ENCODE measurements at places on chromosomes 11 and 22.
A peak's percentile ranks its signal among the peaks of the same experiment; 100 is the strongest.

DNA sequence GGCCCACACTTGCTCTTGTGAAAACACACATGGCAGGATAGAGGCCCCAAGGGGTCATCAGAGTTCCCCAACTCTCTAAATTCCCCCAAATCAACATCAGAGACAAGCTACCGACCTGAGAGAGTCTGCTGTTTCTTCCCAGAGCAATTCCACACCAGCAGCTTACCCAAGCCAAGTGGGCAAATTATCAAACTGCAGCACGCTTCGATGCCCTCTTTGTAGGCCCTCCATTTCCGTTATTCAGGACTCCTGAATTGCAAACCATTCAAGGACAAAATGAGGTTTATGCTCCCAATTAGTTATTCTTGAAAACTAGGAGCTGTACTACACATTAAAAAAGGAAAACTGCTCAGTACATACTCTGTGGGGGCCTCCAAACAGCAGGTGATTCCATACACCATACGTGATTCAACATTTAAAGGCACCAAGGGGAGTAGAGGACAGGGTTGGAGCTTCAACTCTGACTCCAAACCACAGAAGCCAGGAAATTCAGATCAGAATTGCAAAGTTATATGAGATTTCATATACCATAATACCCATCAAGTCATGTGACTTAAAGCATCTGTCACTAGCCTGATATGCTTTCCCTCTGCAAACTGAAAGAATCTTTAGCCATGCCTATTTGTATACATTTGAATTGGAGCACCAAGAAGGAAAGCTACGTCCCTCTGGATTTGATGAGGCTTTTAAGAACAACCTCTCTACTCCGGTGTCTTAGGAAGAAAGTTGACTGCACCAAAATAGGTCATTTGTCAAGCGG is 234.8 kb downstream of the CADM1 start:
- DNase-seq = no peak

DNA sequence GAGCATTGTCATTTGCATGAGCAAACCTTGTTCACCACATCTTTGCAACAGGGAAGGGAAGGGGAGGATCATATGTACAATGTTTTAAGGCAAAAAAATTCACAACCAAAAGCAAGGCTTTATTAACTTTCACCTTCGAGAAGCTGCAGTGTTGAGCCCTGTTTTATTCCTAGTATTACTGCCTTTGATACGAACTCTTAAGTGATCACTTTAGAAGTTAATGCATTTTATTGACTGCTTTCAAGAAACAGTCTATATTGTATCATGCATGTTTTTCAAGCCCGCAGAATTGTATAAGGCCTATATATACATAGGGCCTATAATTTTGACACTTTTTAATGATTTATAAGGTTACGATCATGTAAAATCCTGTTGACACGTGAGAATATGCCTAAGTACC is 117.5 kb upstream of the VPREB1 start:
- no peak for DNase-seq

DNA sequence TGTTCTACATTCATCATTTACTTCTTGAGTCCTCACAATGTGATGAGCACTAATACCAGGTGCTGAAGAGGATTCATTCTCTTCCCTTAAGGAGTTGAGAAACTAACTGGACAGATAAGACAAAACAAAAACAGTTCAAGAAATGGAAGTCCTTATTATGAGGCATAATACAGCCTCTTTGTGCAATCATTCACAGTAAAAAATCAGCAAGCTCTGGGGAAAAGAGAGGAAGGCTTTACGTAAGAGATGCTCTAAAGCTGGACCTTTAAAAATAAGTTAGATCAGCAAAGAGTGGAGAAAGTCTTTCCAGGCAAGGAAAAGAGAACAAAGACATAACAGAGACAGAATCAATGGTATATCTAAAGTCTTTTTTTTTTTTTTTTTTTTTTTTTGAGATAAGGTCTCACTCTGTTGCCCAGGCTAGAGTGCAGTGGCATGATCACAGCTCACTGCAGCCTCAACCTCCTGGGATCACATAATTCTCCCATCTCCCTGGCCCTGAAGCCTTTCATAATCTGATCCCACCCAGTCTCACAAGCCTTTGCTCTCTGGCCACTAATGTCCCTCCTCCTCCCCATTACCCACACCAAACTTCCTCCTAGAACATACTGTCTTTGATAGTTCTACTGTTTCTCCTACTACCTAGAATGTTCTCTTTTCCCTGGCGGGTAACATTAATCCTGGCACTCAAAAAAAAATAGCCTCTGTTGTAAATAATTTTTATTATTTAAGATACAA is 40.9 kb downstream of the MRTFA start:
- DNase-seq = no peak

GRCh38 chr11:123221096-123221561 is 26.1 kb upstream of the CLMP start:
- DNase-seq = no peak

- no peak for DNase-seq
These were observed 313.5 kb downstream of the MIAT start for GRCh38 chr22:26970809-26971394.

GRCh38 chr11:1603629-1604028 is 4.6 kb downstream of the KRTAP5-3 start:
- no peak for DNase-seq

GRCh38 chr11:88204353-88204752 is 29.1 kb upstream of the RAB38 start:
- DNase-seq = no peak

- no peak for DNase-seq
These were observed 356.3 kb upstream of the NARS2 start for GRCh38 chr11:78930810-78931523.

GRCh38 chr11:10181811-10182210 is 112.2 kb downstream of the SBF2 start:
- DNase-seq = no peak

GRCh38 chr11:62419943-62420342 is 1.1 kb downstream of the SCGB1A1 start:
- DNase-seq = no peak

- DNase-seq = no peak
These were observed 15.2 kb downstream of the SMARCB1 start for GRCh38 chr22:23801886-23802377.

GRCh38 chr22:30396871-30397655 is at the start of gene SEC14L2:
Gene SEC14L2 (plus strand): TSS chr22:30397018. CDS start chr22:30397117, 99 bp downstream.
- DNase-seq = peak; percentile 22

GRCh38 chr11:122101625-122102291 is 14.3 kb downstream of the BLID start:
- DNase-seq = no peak

- DNase-seq = no peak
These were observed 845 bp downstream of the MPPED2 start for GRCh38 chr11:30585125-30585891.

- no peak for DNase-seq
These were observed 55.3 kb upstream of the ALKBH3 start for GRCh38 chr11:43825217-43825816.

DNA sequence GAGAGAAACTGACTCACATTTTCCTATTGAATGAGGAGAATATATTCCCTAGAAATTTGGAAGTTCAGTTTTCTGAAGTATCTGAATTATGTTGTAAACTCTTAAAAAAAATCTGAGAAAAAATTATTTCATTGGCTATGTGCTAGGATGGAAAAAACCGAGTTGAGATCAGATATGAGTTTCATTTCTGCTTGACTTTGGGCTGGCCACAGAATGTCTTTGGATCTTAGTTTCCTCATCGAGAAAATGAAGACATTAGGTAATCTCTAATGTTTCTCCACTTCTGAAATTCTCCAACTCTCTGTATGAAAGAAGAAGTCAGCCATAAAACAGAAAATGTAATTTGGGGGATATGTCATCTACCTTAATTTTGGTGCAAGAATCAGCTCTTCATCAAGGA is 28.8 kb downstream of the SLN start:
- DNase-seq = no peak

- DNase-seq = no peak
These were observed 2.7 kb upstream of the SDF2L1 start for GRCh38 chr22:21639359-21639758.

GRCh38 chr11:26958005-26958701 is 35.8 kb upstream of the FIBIN start:
- DNase-seq = no peak

GRCh38 chr22:28074526-28074925 is 155.5 kb upstream of the PITPNB start:
- no peak for DNase-seq

DNA sequence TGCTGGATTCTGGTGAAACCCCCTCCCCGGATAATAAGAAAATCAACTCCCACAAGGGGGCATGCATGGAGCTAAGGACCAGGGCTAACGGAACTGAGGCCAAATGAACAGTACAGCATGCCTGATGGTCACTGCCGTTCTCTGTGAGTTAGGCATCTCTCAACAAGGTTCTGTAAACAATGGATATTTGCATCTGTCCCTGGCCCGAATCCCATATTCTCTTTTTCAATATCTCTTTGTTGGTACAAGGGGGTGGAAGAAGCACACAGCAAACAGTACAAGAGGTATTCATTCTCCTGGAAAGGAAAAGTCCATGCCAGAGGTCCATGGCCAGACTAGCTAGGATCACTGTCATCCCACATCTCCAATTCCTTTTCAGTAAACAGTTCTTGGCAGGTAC is 32.2 kb upstream of the APOA1 start:
- no peak for DNase-seq

DNA sequence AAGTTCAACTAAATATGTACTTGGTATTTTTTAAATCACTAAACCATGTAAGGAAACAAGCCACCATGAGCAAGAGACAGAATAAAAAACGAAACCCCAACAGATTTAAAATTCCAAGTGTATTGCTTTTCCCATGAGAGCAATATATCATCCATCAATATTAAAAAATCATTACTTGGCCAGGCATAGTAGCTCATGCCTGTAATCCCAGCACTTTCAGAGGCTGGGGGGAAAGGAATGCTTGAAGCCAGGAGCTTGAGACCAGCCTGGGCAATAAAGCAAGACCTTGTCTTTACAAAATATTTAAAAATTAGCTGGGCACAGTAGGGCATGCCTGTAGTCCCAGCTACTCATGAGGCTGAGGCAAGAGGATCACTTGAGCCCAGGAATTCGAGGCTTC is 190.8 kb downstream of the TTC28 start:
- DNase-seq = no peak

GRCh38 chr11:35144136-35144741 is 5.3 kb downstream of the CD44 start:
- no peak for DNase-seq

DNA sequence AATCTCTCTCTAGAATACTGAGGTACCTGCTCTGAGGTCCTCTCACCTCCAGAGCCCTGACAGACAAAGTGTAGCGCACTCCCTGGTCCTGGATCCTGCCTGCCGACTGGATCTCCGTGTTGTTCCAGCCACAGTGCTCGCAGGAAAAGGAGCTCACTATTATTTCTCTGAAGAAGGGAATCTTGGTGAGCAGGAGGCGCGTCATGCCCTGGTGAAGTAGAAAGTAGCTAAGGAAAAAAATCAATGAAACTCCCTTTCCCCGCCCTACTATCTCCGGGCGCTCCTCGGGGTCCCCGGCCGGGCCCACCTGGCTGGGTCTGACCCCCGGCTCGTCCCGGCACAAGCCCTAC is 412 bp downstream of the ZPR1 start:
- DNase-seq = no peak

GRCh38 chr11:2186669-2187279 is 15.2 kb upstream of the TH start:
- DNase-seq = peak; percentile 20

DNA sequence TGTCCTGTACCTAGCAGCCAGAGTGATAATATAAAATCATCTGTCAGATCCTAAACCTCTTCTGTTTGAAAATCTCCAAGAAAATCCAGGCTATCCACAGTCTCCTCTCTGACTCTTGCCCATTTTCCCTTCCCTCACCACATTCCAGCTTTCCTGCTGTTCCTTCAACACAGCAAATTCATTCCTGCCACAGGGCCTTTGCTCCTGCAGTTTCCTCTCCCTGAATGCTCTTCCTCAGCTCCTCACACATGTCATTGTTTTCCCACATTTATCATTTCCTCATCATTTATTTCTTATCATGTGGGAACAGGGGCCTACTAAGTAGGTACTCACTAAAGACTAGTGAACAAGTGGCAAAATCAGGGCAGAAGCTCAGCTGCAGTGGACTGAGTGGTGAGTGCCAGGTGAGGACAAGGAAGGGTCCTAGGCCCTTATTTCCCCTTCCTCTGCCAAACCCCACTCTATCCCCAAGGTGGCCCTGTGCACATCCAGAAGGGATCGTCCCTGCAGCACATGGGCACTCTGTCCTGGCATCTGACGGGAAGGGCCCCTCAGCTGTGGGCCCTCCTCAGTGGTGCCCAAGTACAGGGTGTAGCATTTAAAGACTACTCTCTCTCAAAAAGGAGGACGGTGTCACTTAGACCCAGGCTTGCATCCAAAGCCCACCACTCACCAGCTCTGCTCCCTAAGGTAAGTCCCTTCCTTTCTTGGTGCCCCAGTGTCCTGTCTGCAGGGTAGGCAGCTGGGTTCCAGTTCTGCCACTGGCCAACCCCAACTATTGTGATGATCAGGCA is 2.0 kb downstream of the LRRC32 start:
- DNase-seq = no peak

- DNase-seq = no peak
These were observed 63.2 kb downstream of the GRIA4 start for GRCh38 chr11:105673089-105673488.

DNA sequence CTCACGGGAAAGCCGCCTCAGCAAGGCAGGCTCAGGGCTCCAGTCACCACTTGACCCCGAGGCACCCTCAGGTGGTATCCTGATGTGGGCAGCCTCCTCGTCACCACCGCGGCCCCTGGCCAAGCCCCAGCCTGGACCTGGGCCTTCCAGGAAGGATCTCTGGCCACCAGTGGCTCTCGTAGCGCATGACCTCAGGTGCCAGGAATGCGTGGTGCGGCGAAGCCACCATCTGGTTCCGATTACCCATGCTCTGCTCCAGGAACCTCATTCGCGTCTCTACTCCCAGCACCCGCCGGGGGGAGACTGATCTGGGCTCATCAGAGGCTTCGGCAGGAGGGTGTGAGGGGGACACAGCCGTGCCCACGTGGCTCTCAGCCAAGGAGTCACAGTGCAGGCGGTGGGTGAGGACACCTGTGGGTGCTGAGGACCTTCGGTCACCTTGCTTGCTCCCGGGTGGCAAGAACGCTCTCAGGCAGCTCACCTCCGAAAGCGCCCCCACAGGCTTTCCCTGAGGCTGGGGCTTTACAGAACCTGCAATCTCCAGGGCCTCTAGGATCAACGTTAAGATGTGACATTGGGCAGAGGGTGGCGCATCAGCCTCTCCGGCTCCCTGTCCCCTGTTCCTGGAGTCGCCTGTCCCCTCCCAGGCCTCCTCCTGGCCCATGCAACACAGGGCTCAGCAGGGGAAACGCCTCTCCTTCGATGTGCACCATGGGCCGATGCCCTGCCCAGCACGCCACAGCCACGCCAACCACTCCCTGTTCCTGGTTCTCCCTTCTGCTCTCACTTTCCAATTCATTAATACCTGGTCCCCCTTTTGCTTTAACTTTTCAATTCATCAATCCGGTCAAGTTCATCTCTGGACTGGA is 39.0 kb downstream of the TBX1 start:
- no peak for DNase-seq

GRCh38 chr22:45314786-45315185 is 5.1 kb downstream of the FAM118A start:
- DNase-seq = no peak

- DNase-seq = no peak
These were observed 90.6 kb downstream of the CELSR1 start for GRCh38 chr22:46446799-46447198.

GRCh38 chr11:45906965-45907611 is at the start of gene FREY1:
Gene FREY1 (minus strand): TSS chr11:45907271. CDS start chr11:45907245, 26 bp downstream.
- no peak for DNase-seq

GRCh38 chr11:12213883-12214282 is 103.5 kb downstream of the MICAL2 start:
- no peak for DNase-seq

GRCh38 chr22:32018056-32018455 is 25.0 kb upstream of the SLC5A1 start:
- DNase-seq = no peak

GRCh38 chr11:65606876-65607613 is 7.0 kb downstream of the MAP3K11 start:
- no peak for DNase-seq

Data from activated naive CD8-positive, alpha-beta T cell treated with anti-CD3 and anti-CD28 coated beads, Interleukin-2, amount 50 U/mL, for 16 hours (primary cell).